ENCODE measurements at places on chromosomes 4 and X. TPM values are rescaled to one million over a fixed set of nuclear protein-coding genes. Genes with fewer than 3 reads are reported as not detected.

The SPATA18 gene
- 22.3 TPM for total RNA-seq

The TXK gene
- 0.25 TPM for total RNA-seq

The CHIC1 gene
- 17.5 TPM for total RNA-seq

The NKX6-1 gene
- total RNA-seq = 0.18 TPM

The SOX3 gene
- total RNA-seq = not detected

The AFF2 gene
- 6.6 TPM for total RNA-seq

The HMGB2 gene
- 113 TPM for total RNA-seq

The NPNT gene
- total RNA-seq = not detected

The EOLA1 gene
- 11.1 TPM for total RNA-seq

The POLN gene
- 3.7 TPM for total RNA-seq

The SRPX2 gene
- total RNA-seq = 26.8 TPM

The AFM gene
- not detected for total RNA-seq

The TRIM61 gene
- total RNA-seq = 2.5 TPM

The SYTL5 gene
- total RNA-seq = 0.08 TPM

The SLC49A3 gene
- total RNA-seq = 11.6 TPM

The MAGEB3 gene
- total RNA-seq = not detected

The TBC1D19 gene
- total RNA-seq = 35.2 TPM

The TASL gene
- total RNA-seq = not detected

The TRPC3 gene
- 0.45 TPM for total RNA-seq

The ALG13 gene
- total RNA-seq = 56.5 TPM

The HMX1 gene
- not detected for total RNA-seq

The HTR2C gene
- not detected for total RNA-seq

The PLXNA3 gene
- 11.9 TPM for total RNA-seq

The FREM3 gene
- total RNA-seq = not detected

The ZNF518B gene
- 15.0 TPM for total RNA-seq

The THOC2 gene
- 108 TPM for total RNA-seq

The LRRC66 gene
- total RNA-seq = 0.81 TPM

The C4orf50 gene
- total RNA-seq = not detected

The AWAT2 gene
- total RNA-seq = under 0.01 TPM

The CCDC110 gene
- 4.2 TPM for total RNA-seq

The LARP7 gene
- total RNA-seq = 105 TPM

The PPEF2 gene
- total RNA-seq = not detected

The PLXNB3 gene
- total RNA-seq = 6.1 TPM

The CEP135 gene
- 15.6 TPM for total RNA-seq

The RCHY1 gene
- 27.3 TPM for total RNA-seq

All from fibroblast of the aortic adventitia (primary cell).